ENCODE measurements at places on chromosomes 12 and 14. TPM values are rescaled to one million over a fixed set of nuclear protein-coding genes. Genes with fewer than 3 reads are reported as not detected.

The FGD4 gene
- total RNA-seq, result 7.0 TPM

The RNASE7 gene
- total RNA-seq, result not detected

The BCL11B gene
- total RNA-seq, result 0.37 TPM

The CTSG gene
- total RNA-seq, result not detected

The FSCB gene
- not detected for total RNA-seq

The TBC1D30 gene
- total RNA-seq, result not detected

The CBX5 gene
- total RNA-seq, result 49.1 TPM

The ASB2 gene
- not detected for total RNA-seq

The NGB gene
- total RNA-seq, result not detected

The PTPN6 gene
- not detected for total RNA-seq

The FAIM2 gene
- total RNA-seq, result 0.37 TPM

The LAG3 gene
- total RNA-seq, result not detected

The WIF1 gene
- 0.37 TPM for total RNA-seq

The IL22 gene
- not detected for total RNA-seq

The FOXG1 gene
- total RNA-seq, result 0.20 TPM

The PPFIBP1 gene
- 236 TPM for total RNA-seq

The KRT78 gene
- total RNA-seq, result not detected

The COQ5 gene
- 18.0 TPM for total RNA-seq

The TEX22 gene
- total RNA-seq, result 0.20 TPM

The A2ML1 gene
- under 0.01 TPM for total RNA-seq

The SERPINA1 gene
- 0.39 TPM for total RNA-seq

The CLEC4A gene
- not detected for total RNA-seq

The COX8C gene
- total RNA-seq, result not detected

The CSRNP2 gene
- total RNA-seq, result 12.5 TPM

The LRRC10 gene
- total RNA-seq, result not detected

The ZNF605 gene
- 11.0 TPM for total RNA-seq

The CLEC6A gene
- not detected for total RNA-seq

The ZFHX2 gene
- 0.73 TPM for total RNA-seq

The HAL gene
- total RNA-seq, result not detected

The ARHGEF25 gene
- total RNA-seq, result 4.0 TPM

The NELL2 gene
- 0.37 TPM for total RNA-seq

The LRRC43 gene
- total RNA-seq, result under 0.01 TPM

The TAS2R8 gene
- total RNA-seq, result not detected

The MYF6 gene
- not detected for total RNA-seq

The CYP46A1 gene
- 0.37 TPM for total RNA-seq

Measured in subcutaneous preadipocyte (primary cell).